ENCODE measurements at places on chromosomes 5 and 9.

DNA sequence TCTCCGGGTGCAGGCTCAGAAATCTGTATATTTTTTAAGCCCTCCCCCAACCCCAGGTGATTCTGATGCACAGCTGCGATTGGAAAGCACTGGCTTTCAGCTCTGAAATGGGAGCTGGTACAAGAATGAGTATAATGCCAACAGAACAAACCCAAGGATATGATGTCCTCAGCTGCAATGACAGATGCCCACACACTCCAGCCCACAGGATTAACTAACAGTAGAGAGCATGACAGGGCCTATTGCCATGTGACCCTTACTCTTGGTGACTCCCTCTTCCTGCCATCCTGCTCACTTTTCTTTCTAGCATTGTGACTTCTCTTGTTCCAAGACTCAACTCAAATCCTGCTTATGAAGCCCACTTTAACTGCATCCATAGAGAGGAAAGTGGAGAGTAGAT lies 174.5 kb downstream of the FGF18 start:
- DNase-seq, result no peak

GRCh38 chr5:61132559-61132958 lies 29.7 kb downstream of the SMIM15 start:
- DNase-seq, result no peak

DNA sequence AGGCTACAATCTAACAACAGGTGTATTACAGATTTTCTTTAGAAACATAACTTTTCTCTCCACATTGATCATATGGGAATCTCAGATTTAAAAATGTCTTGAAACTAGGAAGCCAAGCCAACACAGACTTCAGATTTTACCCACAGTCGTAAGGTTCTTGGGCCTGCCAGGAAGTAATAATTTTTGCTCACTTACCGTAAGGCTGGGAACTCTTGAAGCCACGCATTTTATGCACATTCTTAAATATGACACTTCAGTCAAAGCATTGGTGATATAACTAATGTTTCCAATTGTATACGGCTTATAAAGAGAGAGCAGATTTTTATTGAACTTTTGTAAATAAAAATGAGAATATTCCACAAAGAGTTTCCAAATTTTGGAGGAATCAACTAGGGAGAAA lies 328.9 kb upstream of the TRPC7 start:
- no peak for DNase-seq

GRCh38 chr9:90830051-90830450 lies 28.4 kb downstream of the SYK start:
- no peak for DNase-seq

GRCh38 chr9:76818271-76818670 lies 54.0 kb downstream of the PCA3 start:
- peak; percentile 99 for DNase-seq

- DNase-seq, result no peak
These were observed 69.8 kb upstream of the IRX4 start for GRCh38 chr5:1952444-1953099.

- DNase-seq, result no peak
These were observed 18.0 kb upstream of the FBP2 start for GRCh38 chr9:94611638-94612068.

GRCh38 chr9:5488221-5489008 lies 21.9 kb upstream of the PDCD1LG2 start:
- peak; percentile 88 for DNase-seq

- DNase-seq, result no peak
These were observed 87.9 kb upstream of the IFNK start for GRCh38 chr9:27436234-27436633.
